ENCODE measurements at places on chromosomes 11 and 22.
A peak's percentile ranks its signal among the peaks of the same experiment; 100 is the strongest.

DNA sequence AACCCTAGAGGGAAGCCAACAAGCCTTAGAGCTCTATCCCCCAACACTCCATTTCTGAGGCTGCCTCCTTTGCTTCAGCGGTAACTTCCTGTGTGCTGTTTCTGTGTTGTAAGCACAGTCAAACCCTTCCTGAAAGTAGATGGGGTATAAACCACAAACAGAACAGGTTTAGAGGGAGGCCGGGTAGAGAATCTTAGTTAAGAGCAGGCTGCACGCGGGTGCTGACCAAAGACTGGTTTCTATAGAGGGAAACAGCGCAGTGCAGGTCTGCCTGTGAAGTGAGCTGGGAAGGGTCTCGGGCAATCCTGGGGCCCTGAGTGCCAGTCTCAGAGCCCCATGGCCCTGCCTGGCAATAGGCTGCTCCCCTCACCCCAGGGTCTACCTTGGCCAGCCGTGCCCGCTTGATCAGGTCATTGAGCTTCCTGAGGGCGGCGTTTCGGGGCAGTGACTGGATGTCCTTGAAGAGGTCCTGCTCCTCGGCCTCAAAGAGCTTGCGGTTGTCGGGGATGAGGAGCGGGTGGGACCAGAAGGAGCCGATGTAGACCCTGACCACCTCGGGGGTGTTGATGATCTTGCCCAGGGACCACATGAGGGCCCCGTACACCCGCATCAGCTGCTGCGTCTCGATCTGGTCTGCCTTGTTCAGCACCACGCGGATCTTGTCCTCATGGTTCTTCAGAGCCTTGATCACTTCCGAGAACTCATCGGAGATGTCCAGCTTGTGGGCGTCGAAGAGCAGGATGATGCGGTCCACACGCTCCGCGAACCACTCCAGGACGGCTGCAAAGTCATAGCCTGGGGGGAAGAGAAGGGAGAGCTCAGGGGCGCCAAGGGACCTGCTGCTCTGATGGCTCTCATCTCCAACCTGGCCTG, 15.3 kb upstream of the CDC42BPG start:
- DNase-seq, result no peak

GRCh38 chr11:82043316-82043715, 690.3 kb downstream of the FAM181B start:
- DNase-seq, result no peak

GRCh38 chr11:816433-816779, 2.3 kb upstream of the PNPLA2 start:
- DNase-seq, result no peak

DNA sequence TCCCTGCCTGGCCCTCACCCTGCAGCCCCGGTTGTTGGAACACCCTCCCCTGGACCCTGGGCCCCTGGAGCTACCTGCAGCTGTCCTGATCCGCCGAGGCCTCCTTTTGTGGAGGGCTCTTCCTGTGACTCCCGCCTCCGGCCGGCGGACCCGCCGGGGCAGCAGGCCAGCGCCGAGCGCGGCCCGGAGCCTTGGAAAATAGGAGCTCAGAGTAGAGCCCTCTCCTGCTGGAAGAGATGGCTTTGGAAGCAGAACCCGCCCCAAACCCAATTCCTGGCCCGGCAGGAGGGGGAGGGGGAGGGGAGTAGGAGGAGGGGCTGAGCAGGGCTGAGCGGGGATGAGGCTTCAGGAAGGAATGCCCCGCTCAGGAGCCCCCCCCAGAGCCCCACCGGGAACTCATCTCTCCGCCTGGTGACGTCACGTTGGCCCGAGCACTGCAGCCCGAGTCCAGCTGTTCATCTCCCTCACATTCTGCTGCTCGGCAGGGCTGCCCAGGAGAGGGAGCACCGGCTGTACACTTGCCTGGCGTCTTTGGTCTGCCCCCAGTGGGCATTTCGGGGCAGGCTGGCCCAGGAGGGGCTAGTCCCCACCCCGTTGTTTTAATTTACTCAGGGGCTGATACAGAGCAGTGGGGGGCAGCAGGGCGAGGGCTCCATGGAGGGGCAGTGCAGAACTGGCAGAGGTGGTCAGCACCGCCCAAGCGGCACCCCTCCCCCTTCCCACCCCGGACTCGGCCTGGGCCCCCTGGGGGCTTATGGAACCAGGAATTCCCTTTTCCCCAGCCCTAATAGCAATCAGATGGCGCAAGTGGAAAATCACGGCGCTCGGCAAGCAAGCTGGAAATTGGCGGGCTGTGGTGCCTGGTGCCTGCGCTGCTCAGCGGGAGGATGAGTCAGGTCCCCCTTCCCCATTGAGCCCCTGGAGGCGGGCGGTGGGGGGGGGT, at the start of gene MRGPRF:
Gene MRGPRF, minus strand, starts transcription at position 238 of the 943 bp plus-strand sequence. CDS start 3,345 bp downstream, outside the sequence.
- DNase-seq, result no peak

- DNase-seq, result no peak
Observed at GRCh38 chr11:44417731-44418455, 108.0 kb upstream of the ALX4 start.

DNA sequence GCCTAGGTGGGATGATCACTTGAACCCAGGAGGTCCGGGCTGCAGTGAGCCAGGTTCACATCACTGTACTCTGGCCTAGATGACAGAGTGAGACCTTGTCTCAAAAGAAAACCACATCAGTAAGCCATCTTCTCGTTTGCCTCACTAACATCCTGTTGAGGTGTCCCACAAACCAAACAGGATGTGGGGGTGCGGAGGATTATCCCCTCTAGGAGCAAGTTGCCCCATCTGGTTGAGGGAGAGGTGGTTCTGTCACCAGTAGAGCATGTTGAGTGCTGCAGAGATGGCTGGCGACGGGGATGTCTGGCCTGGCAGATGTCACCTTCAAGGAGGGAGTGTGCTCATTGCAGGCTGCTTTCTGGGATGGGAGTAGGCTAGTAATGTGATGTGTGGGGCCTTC, 72.4 kb downstream of the ZNRF3 start:
- peak; percentile 13 for DNase-seq

GRCh38 chr11:109730669-109731068, 308.7 kb downstream of the C11orf87 start:
- DNase-seq, result no peak

DNA sequence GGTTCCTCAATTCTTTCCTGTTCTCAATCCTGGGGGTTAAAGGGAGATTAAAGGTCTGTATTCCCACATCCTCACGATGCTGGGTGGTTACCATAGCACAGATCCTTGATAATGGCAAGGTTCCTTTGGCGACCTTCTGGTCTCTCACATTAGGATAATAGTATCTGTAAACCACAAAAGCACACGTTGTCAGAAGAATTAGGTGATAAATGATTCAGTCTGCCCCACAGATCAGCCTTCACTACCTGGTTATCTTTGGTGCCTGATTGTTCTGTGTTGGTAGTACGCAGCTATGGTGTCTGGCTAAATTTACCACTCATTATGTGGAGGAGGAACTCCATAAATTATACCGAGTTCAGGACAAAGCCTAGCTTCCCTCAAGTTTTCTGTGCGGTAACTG, 78.4 kb downstream of the C2CD3 start:
- DNase-seq, result no peak

DNA sequence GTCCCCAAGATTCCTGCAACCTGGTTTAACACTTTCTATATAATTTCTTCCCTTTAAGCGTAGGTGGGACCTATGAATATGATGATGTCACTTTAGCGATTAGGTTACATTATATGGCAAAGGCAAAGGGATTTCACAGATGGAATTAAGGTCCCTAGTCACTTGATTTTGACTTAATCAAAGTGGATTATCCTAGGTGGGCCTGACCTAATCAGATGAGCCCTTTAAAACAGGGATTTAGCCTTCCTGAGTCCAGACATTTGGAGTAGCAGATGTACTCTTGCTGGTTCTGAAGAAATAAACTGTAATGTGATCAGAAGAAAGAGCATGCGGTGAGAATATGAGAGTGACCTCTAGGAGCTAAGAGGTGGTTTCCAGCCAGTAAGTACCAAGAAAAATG, 67.8 kb upstream of the LIN7C start:
- DNase-seq, result no peak

- DNase-seq, result no peak
Observed at GRCh38 chr11:61814247-61814957, 2.4 kb downstream of the FADS1 start.

DNA sequence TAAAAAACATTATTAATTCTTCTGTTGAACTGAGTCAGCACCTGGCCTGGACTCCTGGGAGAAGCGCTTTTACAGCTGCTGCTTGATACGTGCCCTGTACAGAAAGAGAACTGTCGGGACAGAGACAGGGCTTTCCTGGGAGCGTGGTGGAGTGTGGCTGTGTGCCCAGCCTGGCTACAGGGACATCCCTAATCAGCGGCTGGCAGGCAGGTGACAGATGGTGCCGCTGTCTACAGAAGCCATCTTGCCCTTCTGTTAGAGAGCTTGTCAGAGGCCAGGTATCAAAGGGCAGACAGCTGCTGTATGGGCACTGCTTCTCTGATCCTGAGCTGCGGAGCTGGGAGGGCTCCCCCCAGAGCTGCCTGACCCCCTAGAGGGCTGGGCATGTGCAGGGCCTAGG, 361.8 kb downstream of the TENM4 start:
- DNase-seq, result no peak

DNA sequence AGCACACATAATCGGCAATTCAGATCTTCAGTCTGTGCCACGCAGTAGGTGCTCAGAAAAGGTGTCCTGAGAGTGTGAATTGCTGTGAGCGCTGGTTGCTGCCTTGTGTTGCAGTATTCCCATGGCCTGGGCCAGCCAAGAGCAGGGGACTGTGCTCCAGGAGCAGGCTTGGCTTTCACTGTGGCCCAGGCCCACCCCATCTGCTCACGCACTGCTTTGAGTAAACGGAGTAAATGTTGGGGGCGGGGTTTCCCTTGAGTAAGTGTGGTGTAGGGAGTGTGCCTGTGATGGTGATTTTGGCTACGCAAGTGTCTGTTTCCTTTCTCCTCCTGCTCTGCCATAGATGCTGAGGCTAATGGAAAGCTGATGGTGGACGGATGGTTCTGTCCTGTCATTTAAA, 2.3 kb downstream of the CTTN start:
- no peak for DNase-seq

DNA sequence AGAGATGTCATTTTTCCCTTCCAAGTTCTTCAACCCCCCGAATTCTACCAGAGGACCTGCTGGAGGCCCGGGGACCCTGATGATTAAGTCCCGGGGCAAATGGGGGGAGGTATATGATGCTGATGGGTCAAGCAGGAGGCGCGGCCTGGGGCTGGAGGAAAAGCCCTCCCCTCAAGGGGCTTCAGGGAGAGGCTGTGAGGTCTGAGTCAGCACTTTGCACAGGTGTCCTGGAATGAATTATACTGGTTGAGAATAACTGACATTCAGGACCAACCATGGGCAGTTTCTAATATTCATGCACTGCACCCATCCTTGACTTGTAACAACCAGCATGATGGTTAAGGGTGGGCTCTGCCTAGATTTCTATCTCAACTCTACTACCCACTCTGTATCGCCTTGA, 146.8 kb upstream of the SYT13 start:
- no peak for DNase-seq

DNA sequence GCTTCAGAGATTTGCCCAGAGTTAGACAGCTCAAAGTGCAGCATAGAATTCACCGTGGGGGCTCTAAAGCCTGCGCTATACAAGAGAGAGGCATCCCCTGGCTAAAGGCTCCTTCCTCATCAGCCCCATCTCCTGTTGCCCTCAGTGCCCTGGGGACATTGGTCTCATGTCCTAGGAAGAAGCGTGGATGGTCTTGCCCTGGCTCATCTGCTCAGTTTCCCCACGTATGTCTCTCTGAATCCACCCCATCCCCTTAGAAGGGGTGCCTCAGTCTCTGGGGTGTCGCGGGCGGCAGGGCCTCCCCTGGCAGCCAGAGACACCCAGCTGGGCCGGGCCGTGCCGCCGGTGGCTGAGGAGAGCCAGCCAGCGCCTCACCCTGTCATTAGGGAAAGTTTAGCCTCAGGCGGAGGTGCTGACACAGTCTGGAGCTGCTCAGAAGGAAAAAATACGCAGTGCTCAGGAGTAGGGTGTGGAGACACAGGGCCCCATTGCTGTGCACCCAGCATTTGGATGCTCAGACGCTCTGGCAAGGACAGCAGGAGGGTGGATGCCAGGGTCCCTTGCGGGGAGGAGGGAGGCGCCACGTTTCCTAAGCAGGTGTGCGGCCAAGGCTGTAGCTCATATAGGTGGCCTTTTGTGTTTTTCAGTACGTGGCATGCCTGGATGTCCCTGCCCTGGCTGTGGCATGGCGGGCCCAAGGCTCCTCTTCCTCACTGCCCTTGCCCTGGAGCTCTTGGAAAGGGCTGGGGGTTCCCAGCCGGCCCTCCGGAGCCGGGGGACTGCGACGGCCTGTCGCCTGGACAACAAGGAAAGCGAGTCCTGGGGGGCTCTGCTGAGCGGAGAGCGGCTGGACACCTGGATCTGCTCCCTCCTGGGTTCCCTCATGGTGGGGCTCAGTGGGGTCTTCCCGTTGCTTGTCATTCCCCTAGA, 1.3 kb downstream of the SLC39A13 start:
- no peak for DNase-seq

GRCh38 chr22:29391546-29391945, 3.2 kb upstream of the AP1B1 start:
- DNase-seq, result no peak

- no peak for DNase-seq
Observed at GRCh38 chr11:11230087-11230486, 123.0 kb downstream of the CSNK2A3 start.

- no peak for DNase-seq
Observed at GRCh38 chr11:74316772-74317505, 5.5 kb upstream of the P4HA3 start.

GRCh38 chr22:35467681-35468434, 67.9 kb downstream of the MCM5 start:
- DNase-seq, result no peak

GRCh38 chr11:60782393-60783140, 2.6 kb upstream of the MS4A10 start:
- no peak for DNase-seq

- no peak for DNase-seq
Observed at GRCh38 chr11:283405-284104, 5.3 kb downstream of the NLRP6 start.

GRCh38 chr22:34696557-34696956, 369.4 kb upstream of the ISX start:
- DNase-seq, result no peak

- DNase-seq, result no peak
Observed at GRCh38 chr11:21965221-21965620, 227.7 kb upstream of the ANO5 start.

Measured in stimulated activated CD4-positive, alpha-beta T cell treated with anti-CD3 and anti-CD28 coated beads, Interleukin-15, amount 100 ng/mL, for 1 hour (primary cell).